Caudate nucleus (tissue), 63 donors: ENCODE measurements at places on chromosomes 6 and 20.

DNA sequence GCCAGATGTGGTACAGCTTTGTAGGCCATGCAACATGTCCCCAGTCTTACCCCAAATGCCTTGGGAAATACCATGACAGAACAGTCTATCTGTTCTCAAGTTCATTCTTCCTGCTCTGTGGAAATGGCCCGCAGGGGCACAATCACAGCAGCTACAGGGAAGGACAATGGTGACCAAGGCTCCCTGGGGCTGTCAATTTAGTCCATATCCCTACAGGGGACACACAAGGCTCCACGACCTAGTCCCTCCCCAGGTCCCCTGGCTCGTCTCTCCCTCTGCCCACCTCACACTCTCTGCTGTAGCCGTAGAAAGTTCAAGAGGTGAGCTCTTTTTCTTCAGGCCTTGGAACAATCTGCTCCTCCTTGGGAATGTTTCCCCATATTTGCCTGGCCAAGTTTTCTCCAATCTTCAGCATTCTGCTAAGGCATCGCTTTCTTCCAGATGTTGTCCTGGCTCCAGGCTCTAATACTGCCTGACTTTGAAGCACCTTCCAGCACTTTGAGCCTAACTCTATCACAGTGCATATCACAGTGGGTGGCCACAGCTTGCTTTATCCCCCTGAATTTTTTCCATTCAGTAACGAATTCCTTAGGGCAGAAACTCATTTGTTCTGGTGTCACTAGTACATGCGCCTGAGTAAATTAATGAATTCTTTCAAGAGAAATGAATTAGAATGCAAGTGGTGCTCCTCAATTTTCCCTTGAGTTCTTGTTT is 92.6 kb downstream of the MAP3K7 start:
- DNase-seq: no peak

DNA sequence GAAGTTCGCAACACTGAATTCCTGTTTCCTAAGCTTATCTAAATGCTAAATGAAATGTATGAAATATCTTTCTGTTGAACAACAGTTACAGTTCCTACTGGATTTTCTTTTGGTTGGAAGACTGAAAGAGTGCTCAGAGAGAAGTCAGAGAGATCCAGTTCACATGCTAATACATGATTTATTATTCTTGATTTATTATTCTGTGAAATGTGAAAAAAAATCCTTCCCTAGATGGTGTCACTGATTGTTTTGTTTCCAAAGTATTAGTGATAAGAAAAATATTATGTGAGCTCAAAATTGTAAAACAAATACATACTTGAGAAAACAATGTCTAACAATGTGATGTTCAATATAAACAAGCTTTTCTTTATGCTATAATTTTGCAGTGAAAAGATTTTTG is 42.1 kb downstream of the ADGRG6 start:
- no peak for DNase-seq

DNA sequence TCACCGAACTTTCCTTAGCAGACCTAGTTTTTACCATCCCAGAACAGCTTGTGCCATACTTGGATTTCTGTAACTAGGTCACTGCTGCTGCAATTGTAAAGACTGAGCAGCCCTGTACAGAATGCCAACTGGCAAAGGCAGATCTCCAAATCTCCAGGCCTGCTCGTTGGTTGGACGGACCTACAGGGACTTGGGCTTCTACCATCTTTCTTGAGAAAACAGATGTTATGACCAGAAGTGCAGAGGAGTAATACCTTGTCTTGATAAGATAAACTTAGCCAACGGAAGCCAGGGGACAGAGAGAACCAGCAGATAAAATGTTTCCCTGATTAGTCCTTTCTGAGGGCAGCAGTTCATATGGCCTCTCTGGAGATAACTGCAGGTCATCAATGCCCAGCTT is 304.1 kb downstream of the RFPL4B start:
- no peak for DNase-seq

DNA sequence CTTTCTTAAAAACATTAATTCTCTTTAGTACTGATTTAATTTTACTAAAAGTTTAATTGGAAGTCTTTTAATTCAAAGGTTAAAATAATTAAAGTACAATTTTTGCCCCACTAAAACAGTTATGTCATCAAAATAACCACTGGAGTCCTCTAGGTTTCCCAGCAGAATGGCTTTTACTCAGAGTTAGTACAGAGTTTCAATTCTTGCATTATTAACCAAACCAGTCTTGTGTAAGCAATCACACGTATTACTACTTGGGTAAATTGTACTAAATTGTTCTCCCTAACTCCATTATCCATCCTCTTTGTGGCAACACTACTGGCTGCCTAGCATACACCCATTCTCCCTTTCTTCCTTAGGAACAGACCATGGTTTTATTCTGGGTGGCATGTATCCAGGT is 36.9 kb downstream of the CDK19 start:
- no peak for DNase-seq

GRCh38 chr6:24353861-24354260 is 4.0 kb downstream of the DCDC2 start:
- no peak for DNase-seq

DNA sequence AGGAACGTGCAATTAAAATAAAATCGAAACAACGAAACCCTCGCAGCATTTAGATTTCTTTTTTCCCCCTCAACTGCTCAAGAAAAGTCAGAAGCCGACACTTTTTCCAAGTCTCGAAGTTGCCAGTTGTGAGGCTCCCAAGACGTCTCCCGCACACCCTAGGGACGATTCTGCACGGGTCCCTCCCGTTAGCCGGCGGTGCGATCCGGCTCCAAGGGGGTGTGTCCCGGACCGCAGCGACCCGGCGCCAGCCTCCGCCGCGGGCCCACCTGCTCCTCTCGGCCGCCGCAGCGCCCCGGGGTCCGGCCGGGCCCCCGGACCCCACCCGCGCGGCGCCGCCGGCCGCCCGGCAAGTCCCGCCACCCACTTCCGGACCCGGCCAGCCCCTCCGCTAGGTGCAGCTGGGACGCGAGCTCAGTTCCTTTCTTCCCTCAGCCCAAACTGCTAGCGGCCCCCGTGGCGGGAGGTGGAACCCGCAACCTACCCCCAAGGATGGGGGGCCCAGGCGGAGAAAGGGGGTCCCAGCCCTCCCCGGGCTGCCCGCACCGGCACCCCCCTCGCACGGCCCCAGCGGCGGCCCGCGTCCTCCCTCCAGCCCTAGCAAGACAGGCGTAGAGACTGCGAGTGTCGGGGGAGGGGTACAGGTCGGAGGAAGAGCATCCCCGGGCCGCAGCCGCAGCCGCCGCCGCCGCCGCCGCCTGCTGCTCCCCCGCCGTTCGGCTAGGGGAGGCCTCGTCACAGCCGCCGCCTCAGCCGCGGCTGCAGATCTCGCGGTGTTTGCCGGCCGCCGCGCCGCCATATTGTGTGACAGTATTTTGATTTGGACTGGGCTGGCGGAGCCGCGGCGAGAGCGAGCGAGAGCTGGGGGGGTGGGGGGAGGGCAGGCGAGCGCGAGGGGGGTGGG is 520 bp upstream of the TAB2 start:
- peak; percentile 70 for DNase-seq

- DNase-seq: no peak
Observed at GRCh38 chr6:160427312-160428068, 79.3 kb downstream of the SLC22A3 start.

DNA sequence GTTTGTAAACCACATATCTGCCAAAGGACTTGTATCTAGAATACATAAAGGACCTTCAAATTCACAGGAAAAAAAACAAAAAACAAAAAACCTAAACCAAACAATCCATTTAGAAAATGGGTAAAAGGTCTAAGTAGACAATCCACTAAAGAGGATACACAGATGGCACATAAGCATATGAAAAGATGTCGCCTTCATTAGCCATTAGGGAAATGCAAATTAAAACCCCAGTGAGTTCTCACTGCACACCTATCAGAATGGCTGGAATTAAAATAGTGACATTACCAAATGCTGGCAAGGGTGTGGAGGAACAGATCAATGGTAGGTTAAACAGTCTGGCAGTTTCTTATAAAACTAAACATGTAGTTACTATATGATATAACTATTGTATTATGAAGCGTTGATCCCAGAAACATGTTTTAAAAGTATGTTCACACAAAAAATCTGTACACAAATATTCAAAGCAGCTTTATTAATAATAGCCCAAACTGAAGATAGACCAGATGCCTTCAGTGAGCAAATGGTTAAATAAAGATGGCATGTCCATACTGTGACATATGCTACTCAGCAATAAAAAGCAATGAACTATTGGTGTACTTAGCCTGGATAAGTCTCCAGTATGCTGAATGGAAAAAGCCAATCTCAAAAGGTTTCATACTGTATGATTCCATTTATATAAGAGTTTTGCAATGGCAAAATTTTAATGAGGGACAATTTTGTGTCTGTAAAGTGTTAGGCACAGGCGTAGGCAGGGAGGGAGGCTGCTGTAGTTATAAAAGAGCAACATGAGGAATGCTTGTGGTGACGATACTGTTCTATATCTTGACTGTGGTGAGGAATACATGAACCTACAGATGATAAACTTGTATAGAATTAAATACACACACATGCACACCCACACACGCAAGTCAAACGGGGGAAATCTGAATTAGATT is 43.9 kb downstream of the PLCB1 start:
- DNase-seq: no peak

- no peak for DNase-seq
Observed at GRCh38 chr6:3820563-3820962, 28.6 kb upstream of the FAM50B start.

- no peak for DNase-seq
Observed at GRCh38 chr6:84018453-84019061, 15.0 kb upstream of the MRAP2 start.

DNA sequence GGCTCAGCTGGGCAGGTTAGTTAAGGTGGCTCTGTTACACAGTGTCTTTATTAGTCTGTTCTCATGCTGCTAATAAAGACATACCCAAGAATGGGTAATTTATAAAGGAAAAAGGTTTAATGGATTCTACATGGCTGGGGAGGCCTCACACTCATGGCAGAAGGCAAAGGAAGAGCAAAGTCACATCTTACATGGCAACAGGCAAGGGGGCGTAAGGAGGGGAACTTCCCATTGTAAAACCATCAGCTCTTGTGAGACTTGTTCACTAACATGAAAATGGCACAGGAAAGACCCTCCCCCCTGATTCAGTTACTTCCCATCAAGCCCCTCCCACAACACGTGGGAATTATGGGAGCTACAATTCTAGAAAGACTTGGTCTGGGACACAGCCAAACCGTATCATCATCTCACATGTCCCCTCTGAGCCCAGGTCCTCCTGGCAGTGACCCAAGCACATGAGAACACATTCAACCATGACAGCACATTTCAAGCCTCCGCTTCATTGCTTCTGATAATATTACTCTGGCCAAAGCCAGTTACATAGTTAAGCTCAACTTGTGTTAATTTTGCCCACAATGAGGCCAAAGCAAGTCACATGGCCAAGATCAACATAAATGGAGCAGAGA is 383.9 kb downstream of the PLCB1 start:
- no peak for DNase-seq

DNA sequence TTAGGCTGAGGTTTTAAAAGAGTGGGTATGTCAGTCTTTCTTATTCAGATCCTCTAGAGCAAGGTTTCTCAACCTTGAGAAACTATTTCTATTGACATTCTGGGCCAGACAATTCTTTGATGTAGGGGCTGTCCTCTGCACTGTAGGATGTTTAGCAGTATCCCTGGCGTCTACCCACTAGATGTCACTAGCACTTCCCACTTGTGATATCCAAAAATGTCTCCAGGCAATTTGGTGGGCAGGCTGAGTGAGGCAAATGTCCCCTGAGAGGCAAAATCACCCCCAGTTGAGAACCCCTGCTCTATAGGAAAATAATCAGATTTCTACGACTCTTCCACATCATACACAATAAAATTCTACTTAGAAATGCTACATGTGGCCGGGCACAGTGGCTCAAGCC is 7.7 kb upstream of the ZKSCAN8 start:
- DNase-seq: no peak

DNA sequence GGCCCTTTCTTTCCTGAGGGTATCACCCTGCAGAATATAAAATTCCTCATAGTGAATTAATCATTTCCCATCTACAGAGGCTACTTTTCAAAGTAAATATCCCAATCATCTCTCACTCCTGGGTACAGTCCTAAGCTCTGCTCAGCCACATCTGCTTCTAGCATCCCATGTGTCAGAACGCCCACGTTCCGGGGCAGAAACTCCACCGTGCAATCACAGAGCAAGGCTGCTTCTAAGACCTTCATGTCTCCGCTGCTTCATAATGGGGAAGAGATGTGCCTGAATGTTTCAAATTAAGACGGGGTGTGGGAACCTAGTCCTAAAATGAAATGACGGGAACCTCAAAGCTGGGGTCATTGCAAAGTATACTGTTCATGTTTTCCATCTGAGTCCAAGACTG is 208.8 kb upstream of the GMDS start:
- no peak for DNase-seq

DNA sequence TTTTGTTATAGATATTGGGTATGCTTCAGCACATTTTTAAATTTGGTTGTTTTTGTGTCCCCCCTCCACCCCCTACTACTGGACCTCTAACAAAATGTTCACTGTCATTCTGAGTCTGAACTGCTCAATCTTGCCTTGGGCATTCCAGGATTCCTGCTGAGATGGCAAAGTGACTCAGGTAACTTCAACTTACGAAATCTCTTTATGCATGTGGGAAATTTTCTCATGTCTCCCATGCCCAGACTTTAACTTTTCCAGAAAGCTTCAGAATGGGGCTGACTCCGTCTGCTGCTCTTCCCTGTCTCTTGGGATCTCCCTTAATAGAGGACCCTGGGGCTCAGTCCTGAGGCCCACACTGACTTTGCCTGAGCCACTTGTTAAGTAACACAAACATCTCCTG is 14.0 kb downstream of the CYP39A1 start:
- DNase-seq: no peak

DNA sequence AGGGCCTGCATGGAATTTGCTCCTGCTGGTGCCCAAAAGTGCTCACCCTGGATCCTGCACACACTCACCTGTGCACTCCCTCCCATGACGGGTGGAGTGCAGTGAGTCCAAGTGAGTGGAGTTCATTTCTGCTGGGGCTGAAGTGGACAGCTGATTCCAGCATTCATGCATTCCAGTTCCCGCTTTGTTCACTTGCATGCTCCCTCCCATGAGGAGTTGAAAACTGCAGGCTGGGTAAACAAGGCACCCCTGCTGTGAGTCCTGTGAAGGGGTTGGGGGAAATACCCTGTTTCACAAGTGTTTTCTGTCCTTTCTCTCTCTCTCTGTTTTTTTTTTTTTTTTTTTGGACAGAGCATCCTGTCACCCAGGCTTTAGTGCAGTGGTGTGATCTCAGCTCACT is 454.1 kb upstream of the NOX3 start:
- DNase-seq: no peak

GRCh38 chr6:110741517-110741916 is 73.8 kb downstream of the CDK19 start:
- DNase-seq: no peak

DNA sequence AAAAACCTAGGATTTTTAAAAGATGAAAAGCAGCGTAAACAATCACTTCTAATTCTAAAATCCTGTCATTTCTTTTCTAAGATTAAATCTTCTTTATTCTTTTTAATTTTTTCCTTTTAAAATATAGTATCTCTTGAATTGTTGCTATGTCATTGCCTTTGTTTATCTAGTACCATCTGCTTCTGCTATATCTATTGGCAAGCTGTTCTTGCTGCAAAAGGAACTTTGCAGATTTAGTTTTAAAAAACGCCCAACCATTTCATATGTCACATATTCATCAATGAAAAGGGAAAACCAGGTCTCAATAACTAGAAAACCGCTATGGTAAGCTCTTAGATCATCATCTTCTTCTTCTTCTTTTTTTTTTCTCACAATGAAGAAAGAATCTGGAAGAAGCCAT is 11.5 kb upstream of the EEF1A1 start:
- no peak for DNase-seq
